Renal cortex interstitium (tissue), 15 donors: ENCODE measurements at places on chromosomes 7 and 10. TPM values are rescaled to one million over a fixed set of nuclear protein-coding genes. Genes with fewer than 3 reads are reported as not detected.
A peak's percentile ranks its signal among the peaks of the same experiment; 100 is the strongest.

GRCh38 chr10:75611993-75612372 is 180.6 kb downstream of the LRMDA start:
- no peak for DNase-seq

- no peak for DNase-seq
Observed at GRCh38 chr10:95545981-95546380, 15.2 kb downstream of the SORBS1 start.

DNA sequence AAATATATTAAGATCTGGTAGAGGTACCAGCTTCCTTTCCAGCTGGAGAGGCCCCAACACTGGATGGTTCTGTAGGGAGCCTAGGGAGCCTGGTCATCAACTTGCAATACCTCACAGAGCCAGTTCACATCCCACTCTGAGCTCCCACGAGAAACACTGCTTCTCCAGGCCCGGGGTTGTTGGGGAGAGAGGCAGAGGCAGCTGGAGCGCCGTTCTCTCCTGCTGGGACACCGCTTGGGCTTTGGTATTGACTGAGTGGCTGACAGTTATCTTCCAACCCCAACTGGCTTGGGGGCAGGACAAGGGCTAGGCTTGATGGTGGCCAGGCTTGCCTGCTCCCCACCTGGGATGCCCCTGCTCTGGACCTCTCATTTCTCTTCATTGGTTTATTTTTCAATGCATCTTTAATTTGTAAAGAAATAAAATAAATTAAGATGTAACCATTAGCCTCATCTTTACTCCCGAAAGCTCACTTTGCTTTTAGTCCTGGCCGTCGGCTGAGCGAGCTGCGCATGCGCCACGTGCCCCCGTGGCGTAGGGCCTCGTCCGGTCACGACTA is 10.0 kb upstream of the CHCHD1 start:
- peak; percentile 83 for DNase-seq

ITPRID1 gene
- polyA plus RNA-seq: not detected

DNA sequence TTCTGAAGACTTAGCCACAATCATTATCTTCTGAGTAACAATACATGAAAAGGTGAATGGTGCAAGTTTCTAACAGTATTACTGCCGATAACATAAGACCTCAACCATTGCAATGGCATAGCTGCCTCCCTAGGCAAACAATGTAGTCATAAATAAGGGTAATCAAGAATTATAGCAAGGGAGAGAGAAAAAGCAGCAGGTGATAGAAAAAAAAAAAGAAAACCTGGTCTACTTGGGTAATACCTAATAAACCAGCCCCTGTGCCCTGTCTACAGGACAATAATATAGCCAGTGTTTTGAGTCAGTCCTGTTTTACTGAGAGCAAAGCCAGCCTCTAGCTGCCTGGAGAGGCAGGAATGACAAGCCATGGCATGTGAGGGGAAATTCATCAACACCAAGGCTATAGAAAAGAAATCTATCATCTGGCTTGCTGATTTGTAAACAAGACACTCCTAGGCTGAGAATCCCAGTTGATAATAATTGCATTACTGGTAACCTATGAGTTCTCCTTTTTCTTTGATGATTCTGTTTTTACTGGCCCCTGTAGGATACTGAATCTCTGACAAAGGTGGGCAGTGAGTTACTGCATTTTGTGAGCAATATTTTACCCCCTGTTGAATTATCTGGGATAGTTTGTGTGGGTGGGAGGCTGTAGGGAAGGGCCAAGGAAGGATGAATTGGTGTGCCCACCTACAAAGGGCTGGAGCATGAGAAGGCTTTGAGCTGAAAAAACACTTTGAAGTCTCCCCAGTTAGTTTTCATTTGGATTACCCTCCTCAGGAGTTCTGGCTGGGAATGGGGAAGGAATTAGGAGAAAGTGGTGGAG is 1.7 kb upstream of the WEE2 start:
- DNase-seq: no peak
